ENCODE measurements at places on chromosomes 11 and 22.

GRCh38 chr11:66860449-66860831 lies 3.6 kb downstream of the LRFN4 start:
- no peak for DNase-seq

DNA sequence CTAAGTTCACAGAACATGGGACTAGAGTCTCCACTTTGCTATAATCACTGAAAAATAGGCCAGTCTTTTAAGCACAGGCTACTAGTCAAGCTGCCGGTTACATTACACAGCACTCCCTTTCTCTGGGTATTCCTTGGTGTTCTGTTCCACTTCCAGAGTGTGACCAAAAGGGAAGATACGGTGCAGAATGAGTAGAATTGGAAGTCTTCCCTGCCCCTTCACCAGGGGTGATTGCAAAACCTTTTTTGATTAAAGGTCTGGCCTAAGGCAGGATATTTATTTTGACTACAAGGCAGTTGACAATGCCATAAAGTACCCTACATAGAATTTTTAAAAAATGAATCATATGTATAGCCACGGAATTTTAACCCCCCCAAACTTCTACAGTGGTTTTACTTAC lies 59.6 kb upstream of the ADORA2A start:
- no peak for DNase-seq

- DNase-seq = no peak
Observed at GRCh38 chr22:18023509-18024275, 669 bp downstream of the MICAL3 start.

DNA sequence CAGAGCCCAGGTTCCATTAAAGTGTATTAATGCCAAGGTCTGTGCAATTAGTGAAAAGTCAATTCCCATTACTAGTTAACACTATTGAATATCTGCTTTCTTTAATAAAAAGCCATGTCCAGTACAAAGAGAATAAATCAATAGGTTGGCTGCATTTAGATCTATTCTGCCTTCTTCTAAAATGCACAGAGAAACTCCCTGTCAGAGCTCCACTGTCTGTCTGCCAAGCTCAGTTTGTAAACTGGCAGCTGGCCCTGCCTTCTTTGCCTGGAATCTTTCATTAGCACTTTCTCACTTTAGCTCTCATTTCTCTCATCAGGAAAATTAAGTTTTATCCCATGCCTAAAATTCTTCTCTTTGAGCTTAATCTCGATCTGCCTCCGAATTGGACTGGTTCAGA lies 35.6 kb downstream of the ARL14EP start:
- no peak for DNase-seq

DNA sequence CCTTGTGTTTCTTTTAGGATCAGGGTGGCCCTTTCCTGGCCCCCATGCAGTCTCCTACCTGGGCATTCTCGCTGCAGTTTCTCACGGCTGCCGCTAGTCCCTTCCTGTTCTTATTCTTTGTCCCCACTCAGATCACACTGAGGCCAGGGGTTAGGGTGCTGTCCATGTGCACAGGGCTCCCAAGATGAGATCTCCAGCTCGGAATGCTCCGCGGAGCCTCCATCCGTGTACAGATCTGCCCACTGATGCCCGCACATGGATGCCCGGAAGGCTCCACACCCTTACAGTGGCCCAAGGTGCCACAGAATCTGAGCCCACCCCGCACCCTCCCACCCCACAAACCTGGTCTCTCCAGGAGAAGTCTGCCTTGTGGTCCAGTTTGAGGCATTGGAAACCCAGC lies 457.3 kb downstream of the TBC1D22A start:
- DNase-seq = no peak

DNA sequence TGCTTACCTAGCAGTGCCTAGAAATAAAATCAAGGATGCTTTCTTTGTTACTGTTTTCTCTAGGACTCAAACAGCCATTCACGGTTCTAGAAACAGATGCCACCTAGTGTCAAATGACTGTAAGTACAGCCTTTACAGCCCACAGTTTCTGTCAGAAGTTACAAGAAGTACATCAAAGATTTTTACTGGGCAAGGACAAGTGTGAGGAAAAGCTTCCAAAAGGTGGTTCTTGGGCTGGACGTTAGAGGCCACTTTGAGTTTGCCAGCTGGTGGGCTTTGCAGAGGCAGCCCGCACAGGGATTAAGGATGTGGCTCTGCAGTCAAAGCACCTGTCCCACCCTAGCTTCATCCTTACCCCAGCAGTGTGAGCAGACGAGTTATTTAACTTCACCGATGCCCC lies 6.9 kb downstream of the KMT5B start:
- DNase-seq = no peak

DNA sequence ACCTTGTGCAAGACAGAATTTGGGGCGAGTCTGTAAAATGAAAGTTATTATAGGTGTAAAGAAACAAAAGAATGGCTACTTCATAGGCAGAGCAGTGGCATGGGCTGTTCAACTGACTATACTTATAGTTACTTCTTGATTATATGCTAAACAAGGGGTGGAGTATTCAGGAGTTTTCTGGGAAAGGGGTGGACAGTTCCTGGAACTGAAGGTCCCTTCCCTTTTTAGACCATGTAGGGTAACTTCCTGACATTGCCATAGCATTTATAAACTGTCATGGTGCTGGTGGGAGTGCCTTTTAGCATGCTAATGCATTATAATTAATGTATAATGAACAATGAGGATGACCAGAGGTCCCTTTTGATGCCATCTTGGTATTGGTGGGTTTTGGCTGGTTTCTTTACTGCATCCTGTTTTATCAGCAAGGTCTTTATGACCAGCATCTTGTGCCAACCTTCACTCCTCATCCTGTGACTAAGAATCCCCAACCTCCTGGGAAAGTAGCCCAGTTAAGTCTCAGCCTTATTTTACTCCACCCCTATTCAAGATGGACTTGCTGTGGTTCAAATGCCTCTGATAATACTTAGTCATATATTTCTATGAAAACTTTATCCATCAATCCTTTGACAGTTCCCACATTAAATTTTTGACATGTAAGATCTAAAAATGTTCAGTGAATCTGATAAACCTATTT lies 118.6 kb downstream of the ARHGAP42 start:
- DNase-seq = no peak

- DNase-seq = no peak
Observed at GRCh38 chr22:41288245-41288946, 2.4 kb upstream of the RANGAP1 start.

DNA sequence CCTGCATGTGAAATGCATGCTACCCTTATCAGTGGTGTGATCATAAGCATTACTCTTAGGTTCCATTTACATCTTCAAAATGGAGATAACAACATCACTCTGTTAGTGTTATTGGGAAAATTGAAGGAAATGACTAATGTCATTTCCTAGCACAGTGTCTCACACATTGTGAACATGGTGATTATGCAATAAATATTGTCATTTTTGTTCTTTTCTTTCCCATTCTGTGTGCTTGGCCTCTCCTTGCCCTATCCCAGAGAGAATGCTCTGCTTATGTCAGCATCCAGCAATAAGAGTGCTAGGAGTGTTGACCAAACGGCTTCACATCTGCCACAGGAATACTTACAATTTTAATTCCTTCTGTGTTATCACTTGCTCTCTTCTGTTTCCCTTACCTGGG lies 1024.1 kb upstream of the CCDC90B start:
- DNase-seq = no peak

DNA sequence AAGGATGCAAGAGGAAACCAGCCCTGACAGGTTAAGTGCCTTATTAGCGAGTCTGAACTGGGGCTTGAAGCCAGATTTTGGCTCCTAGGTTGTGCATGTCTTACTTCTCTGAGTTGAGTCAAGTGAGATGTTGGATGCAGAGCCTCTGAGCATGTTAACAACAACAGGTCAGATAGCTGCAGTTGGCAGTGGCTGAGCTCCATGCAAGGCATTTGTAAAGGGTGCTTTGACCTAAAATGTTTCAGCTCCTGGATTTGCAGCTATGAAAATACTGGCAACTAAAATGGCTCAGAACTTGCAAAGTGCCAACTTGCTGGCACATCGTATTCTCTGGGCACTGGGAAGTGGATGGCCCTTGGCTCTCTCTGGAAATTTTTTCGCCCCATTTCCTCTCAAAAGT lies 16.4 kb upstream of the CSRP3 start:
- DNase-seq = no peak

GRCh38 chr11:71425860-71426259 lies 22.3 kb downstream of the DHCR7 start:
- no peak for DNase-seq

DNA sequence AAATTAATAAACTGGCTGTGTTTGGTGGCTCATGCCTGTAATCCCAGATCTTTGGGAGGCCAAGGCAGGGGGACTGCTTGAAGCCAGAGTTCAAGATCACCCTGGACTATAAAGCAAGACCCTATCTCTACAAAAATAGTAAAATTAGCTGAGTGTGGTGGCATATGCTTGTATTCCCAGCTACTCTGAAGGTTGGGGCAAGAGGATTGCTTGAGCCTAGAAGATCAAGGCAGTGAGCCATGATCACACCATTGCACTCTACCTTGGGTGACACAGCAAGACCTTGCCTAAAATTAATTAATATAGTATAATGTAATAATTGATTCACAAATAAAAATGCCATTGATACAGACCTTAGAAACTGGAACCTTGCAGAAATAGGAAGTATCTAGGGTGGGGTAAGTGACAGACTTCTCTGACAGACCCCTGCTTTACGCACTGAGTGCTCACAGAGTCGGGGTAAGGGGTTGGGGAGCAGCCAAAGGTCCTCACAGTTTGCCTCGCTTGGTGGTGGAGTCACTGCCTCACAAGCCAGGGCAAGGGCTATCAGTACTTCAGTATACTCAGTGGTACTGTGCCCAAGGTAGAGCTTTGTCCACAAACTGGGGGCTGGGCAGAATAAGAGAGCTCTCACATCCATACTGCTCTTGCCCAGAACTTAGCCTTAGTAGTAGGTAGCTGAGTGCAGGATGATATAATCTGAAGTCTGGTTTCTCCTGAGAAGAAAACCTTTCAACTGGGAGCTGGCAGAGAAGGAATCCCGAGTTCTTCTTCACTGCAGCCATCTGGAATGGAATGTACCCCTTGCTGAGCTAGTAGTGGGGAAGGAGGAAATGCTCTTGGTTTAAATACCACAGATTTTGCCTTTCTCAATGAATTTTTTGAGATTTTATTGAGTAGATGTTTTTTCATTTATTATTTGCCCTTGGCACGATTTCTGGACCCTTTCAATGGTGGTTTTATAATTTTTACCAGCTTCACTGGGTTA lies 65.5 kb downstream of the EMSY start:
- DNase-seq = no peak

Measured in activated gamma-delta T cell treated with anti-CD3 and anti-CD28 coated beads, Interleukin-2, amount 50 U/mL, for 16 hours (primary cell).